ENCODE measurements at places on chromosomes 6 and 20. TPM values are rescaled to one million over a fixed set of nuclear protein-coding genes. Genes with fewer than 3 reads are reported as not detected.

OVOL2 gene
- not detected for total RNA-seq

TSPO2 gene
- total RNA-seq: not detected

FAM83C gene
- not detected for total RNA-seq

ULBP1 gene
- not detected for total RNA-seq

CRNKL1 gene
- 32.9 TPM for total RNA-seq

TTK gene
- total RNA-seq: 0.61 TPM

ADGB gene
- total RNA-seq: not detected

EPPIN gene
- total RNA-seq: not detected

ZNF322 gene
- total RNA-seq: 23.1 TPM

Measured in CD4-positive, alpha-beta memory T cell (primary cell).